ENCODE measurements at places on chromosomes 12 and 14. TPM values are rescaled to one million over a fixed set of nuclear protein-coding genes. Genes with fewer than 3 reads are reported as not detected.
A peak's percentile ranks its signal among the peaks of the same experiment; 100 is the strongest.

SOX5 gene
- 5.1 TPM for total RNA-seq

RAB21 gene
- 12.7 TPM for total RNA-seq

KDM2B gene
- 29.8 TPM for total RNA-seq

CLEC14A gene
- 0.29 TPM for total RNA-seq

SYCP3 gene
- total RNA-seq: 0.88 TPM

SLCO1C1 gene
- total RNA-seq: not detected

TCL1B gene
- not detected for total RNA-seq

BCL2L14 gene
- total RNA-seq: not detected

KLRC2 gene
- total RNA-seq: 0.88 TPM

AHSA1 gene
- total RNA-seq: 67.0 TPM

NKX2-8 gene
- total RNA-seq: not detected

ACOT4 gene
- total RNA-seq: 1.8 TPM

OR4E2 gene
- not detected for total RNA-seq

SERPINA3 gene
- total RNA-seq: 5.1 TPM

MRPS35 gene
- 51.9 TPM for total RNA-seq

SDR9C7 gene
- total RNA-seq: not detected

HCAR2 gene
- total RNA-seq: not detected

FAM186B gene
- total RNA-seq: 0.72 TPM

DNA sequence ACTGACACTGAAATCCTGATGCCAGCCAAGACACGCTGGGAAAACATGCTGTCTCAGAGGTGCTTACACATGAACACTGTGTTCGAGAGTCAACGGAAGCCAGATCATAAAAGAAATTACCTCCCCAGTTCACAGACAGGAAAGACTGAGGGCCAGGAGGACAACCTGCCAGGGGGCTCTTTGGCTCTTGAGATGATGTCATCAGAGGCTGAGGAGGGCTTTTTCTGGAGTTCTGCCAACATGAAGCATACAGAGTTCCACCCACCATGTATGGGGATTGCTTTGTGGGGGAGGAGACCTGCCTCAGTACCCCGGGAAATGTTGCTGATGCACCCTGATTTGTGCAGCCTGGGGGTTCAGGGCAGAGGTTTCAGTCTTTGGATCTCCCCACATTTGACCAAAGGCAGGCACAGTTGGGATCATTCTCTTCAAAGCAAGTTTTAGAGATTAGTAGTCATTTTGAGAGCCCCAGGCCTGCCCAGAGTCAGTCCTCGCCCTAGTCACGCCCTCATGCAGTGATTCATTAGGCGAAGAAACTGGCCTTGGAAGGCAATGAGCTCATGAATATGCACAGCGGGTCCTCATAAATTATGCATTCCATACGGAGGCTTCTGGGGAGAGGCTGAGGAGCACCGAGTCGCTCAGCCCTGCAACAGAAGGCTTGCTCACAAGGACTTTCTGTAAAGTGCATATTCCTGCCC, 34.9 kb upstream of the EML1 start:
- peak; percentile 93 for DNase-seq

- no peak for DNase-seq
These were observed 55.6 kb downstream of the FNTB start for GRCh38 chr14:65042296-65042695.

DNA sequence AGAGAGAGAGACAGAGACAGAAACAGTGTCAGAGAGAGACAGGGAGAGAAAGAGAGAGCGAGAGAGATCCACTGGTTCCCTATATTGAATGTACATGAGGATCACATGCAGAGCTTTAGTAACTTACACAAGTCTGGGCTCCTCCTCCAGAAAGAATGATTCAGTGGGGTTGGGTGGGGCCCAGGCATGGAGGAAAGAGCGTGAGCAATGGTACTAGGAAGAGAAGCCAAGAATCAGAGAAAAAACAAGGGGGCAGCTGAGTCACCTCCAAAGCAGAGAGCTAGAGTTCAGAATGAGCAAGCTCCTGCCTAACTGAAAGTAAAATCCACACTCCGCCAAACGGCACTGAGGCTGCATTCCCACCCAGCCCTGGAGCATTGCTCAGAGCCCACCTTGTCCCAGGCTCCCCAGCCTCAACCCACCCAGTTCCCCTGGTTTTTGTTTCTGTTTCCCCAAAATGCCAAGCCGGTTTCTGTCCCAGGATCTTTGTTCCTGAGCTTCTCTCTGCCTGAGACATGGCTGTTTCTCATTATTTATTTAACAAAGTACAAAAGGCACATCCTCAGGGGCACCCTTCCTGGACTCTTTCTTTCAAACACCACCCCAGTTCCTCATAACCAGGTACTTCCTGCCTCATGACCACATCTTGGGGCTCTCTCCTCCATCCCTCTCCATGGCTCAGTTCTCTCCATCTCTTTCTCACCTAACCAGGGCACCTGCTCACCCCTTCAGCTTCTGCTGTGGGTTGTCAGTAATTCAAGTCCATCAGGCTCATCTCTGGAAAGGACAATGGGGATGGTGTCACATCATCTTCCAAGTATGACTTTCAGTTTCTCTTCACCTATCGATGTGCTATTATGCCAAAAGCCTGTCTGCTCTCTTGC, 670.3 kb upstream of the TBX3 start:
- DNase-seq: peak; percentile 91

DNA sequence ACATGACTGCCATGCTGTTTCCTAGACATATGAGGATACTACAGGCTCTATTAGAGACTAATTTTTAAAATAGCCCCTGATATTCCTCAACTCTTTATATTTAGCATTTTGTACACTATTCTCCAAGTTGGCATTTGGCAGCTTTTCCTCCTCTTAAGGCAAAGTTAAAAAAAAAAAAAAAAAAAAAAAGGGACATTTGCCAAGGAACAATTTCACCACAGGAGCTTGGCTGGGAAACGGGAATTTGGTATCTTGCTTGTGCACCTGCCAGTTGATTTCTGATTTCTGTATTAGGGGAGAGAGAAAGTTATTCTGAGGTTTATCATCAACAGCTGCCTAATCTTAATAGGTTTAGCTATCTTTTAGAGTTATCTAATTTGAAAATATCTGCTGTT, 87.2 kb downstream of the CAND1 start:
- no peak for DNase-seq

GRCh38 chr12:31574803-31575575, 15.9 kb downstream of the DENND5B start:
- DNase-seq: no peak

DNA sequence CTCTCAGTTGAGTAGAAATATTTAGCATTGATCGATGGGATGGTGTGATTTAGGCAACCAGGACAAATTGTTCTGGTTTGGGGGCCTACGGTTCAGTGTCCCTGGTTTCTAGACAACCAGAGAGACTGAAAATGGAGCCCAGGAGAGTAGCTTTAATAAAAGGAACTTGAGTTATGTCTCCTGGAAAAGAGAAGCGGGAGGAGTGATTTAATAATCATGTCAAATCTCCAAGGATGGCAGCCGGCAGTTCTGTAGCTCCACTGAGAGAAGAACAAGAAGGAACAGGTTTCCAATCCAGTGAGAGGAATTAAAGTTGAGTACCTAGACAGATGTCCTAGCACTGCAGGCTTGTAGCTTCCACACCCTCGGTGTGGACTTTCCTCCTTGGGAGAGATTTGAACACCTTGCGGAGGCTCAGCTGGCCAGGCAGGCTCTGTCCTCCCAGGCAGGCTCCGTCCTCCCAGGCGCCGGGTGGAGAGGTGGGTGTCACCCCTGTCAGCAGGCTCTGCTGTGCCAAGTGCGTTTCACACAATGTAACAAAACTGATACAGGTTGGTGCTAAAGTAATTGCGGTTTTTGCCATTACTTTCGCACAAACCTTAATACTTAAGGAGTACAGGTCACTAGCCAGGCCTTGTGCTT, 45.9 kb downstream of the SLC6A12 start:
- no peak for DNase-seq

- peak; percentile 60 for DNase-seq
These were observed 18.0 kb downstream of the RHOF start for GRCh38 chr12:121775501-121775900.

GRCh38 chr12:132489078-132489601, 811 bp upstream of the FBRSL1 start:
- no peak for DNase-seq

DNA sequence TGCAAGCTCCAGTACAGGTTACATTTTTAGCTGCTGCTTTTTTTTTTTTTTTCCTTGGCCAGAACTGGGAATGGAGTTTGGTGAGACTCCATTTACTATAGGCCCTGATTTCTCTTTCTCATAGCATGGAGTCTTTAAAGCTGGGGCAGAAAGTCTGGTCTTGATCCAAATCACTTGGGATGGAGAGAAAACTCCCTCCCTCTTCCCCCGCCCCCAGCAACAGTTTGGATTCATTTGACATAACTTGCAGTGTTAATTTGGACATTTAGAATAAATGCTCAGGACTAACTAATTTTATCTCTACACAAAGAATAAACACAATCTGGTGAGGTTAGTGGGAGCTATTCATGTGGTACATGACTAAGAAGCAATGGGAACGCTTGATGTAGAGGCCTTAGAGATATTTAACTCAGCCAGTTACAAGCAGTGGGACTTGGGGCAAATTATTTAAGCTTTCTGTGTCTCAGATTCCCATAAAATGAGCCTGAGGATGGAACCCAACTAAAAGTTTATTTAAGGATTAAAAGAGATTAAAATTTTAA, 107.3 kb upstream of the ARHGAP5 start:
- DNase-seq: no peak

- DNase-seq: no peak
These were observed 13.6 kb upstream of the LMO3 start for GRCh38 chr12:16619537-16619936.

DNA sequence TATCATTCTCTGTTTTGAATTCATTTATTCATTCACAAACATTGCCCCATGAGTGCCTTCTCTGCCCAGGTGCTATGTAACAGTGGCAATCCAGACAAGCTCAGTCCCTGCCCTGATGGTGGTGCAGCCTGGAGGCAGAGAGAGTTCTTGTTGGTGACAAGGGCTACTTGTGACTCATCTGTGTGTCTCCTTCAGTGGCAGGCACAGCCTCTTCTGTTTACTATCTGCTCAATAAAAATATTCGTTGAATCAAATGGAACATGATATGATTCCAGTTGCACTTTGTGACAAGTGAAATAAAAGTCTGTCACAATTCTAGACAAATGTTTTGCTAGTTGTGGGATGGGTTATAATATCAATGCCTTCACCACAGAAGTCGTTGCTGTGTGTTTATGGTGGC, 20.6 kb upstream of the CPM start:
- no peak for DNase-seq

GRCh38 chr14:68264260-68264569, 444.6 kb downstream of the RAD51B start:
- no peak for DNase-seq

GRCh38 chr12:110613071-110613770, 708 bp upstream of the TCTN1 start:
- no peak for DNase-seq

GRCh38 chr12:88985011-88985410, 367.3 kb downstream of the DUSP6 start:
- DNase-seq: no peak

- peak; percentile 86 for DNase-seq
These were observed 4.3 kb downstream of the TMEM106C start for GRCh38 chr12:47967461-47968321.

DNA sequence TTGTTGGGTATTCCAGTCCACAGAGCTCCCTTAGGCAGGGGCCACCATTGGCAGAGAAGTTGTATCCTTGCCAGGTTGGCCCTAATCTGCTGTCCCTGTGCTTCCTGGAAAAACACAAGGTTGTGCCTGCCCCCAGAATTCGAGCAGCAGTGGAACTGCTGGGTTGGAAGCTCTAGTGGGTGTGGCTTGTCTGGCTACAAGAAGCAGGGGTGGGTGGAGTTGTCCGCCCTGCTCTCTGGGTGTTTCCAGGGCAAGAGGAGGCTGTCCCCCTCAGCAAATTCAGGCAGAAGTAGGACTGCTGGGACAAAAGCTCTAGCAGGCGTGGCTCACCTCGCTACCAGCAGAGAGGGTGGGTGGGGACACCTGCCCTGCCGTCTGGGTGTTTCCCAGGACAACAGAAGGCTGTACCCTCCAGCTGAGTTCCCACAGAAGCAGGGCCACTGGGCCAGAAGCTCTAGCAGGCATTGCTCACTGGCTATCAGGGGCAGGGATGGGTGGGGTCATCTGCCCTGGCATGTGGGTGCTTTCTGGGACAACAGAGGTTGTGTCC, 72.8 kb upstream of the NPAS3 start:
- DNase-seq: no peak

- no peak for DNase-seq
These were observed 118.4 kb upstream of the MYF6 start for GRCh38 chr12:80589077-80589476.

- DNase-seq: peak; percentile 23
These were observed 36.4 kb upstream of the GXYLT1 start for GRCh38 chr12:42180990-42181596.

DNA sequence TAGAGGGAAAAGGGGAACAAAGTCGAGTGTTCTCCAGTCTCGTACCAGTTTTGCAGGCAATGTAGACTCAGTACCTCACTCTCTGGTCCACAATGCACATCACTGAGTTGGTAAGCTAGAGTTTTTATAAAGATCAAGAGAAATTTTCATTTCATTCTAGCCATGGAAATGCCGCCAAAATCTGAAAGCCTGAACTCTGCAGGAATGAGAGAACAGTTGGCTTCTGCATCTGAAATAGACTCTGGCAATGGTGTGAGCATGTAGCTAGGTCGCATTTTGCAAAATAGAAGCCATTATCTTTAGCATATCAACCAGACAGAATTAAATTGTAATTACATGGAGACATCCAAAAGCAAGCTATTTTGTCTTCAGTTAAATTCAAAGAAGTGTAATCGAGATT, 381.0 kb downstream of the NOVA1 start:
- DNase-seq: no peak

- DNase-seq: no peak
These were observed 42.3 kb upstream of the MDM1 start for GRCh38 chr12:68374307-68374982.

- peak; percentile 3 for DNase-seq
These were observed 15.2 kb upstream of the PRKAG1 start for GRCh38 chr12:49033611-49034285.

DNA sequence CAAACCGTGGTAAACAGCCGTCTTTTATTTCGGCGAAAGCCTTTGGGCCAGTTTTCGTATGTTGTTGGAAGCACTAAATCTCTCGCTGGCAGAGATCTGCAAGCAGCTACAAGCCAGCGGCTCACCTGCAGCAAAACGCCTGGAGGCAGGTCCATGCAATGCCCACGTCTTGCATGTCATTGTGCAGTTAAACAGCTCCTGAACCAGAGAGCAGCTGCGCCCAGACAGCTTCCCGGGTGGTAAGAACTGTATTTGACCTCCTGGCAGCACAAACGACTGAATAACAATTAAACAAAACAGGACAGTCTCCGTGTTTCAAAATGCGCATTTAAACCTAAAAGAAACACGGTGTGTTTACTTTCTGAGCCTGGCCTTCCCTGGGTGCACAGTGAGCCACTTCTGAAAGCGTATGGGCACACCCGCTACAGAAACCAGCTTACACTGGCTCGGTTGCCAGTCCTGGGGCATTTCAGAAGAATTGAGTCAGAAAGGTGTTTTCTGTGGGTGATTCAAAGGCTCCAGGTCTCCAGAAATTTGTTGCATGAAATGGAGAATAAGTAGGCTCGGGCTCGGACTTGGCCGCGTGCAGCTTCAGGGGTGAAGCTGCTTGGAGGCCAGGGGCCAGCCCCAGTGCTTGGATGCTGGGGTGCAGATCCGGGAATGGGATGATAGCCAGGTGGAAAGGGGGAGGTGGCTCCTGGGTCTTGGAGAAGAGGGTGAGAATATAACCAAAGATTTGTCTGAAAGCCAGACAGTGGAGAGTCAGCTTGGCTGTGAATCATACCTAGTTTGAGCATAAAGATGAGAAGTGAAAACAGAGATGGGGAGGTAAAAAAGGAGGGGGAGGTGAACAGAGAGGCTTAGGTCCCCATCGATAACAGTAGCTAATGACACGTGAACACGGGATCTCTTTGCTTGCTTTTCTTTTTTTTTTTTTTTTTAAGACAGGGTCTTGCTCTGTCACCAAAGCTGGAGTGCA, 24.9 kb upstream of the FZD10 start:
- DNase-seq: no peak

- no peak for DNase-seq
These were observed 4.7 kb downstream of the FAM161B start for GRCh38 chr14:73945159-73945670.

All from osteoblast (primary cell).